ENCODE measurements at places on chromosomes 3 and 15.
A peak's percentile ranks its signal among the peaks of the same experiment; 100 is the strongest.

DNA sequence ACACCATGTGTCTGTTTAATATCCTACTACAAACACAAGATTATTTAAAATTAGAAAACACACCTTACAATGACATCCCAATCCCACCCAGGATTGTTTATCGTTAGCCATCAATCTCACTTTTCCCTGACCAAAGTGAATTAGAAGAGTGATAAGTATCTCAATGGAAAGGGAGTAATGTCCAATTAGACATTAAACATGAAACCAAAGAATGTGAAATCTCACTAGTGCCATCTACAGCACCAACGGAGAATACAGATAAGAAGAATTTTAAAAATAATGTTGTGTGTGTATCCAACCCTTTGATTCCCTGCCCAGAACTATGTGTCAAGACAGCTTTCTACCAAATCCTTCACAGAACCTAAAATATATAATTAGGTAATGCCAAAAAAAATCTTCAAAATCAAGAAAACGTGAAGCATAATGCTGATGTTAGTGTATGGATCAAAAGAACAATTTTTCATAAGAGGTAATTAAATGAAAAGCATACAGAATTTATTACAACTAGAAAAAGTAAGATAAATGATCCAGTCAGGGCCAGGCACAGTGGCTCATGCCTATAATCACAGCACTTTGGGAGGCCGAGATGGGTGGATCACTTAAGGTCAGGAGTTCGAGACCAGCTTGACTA lies 64.2 kb downstream of the SCAPER start:
- no peak for DNase-seq

DNA sequence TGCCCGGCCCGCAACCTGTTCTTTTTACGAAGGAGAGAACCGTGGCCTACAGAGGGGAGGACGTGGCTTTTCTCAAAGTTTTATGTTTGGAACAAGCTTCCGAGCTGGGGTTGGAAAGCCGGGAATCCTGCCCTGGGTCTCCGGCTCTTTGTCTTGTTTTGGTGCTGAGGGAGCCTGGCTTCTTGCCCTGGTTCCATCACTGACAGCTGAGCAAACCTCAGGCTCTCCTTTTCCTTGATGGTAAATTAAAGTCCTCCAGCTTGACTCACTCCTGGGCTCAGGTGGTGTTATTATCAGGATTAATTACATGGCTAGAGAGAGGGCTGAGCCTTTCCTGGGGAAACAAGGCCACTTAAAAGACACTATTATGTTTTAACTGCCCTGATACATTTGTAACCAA lies 289.5 kb upstream of the RGMA start:
- DNase-seq, result no peak

DNA sequence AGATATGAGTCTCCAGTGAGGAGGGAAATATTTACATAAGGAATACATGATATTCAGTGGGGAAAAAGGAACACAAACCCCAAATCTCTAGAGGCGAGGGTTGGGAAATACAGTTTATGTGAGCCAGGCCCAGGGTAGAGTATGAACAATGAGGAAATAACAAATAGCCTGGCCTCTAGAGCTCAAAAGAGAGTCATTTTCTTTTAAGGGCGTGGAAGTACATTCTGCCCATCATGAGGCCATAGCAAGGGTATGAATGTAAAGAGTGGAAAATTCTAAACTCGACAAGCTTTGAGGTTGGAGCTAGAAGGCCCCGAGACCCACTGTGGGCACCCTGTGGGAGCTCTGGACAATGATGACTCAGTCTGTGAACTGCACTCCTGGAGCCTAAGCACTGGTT lies 27.8 kb upstream of the IGF2BP2 start:
- DNase-seq, result no peak

DNA sequence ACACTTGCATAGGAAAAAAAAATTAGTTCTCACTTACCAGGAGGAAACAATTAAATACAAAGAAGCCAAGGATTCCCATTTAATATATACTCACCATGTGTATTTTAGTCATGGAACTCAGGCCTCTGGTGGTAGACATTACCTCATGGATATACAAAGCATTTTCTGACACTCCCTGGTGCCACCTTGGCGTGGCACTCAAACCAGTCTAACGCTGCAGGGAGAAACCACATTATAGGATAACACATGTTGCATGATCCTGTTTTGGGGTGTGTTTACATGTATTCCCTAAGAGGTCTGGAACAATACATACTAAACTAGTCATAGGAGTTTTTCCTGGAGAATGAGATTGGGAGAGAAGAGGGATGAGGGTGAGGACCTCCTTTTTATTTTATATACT lies 5.9 kb upstream of the RTF1 start:
- no peak for DNase-seq

DNA sequence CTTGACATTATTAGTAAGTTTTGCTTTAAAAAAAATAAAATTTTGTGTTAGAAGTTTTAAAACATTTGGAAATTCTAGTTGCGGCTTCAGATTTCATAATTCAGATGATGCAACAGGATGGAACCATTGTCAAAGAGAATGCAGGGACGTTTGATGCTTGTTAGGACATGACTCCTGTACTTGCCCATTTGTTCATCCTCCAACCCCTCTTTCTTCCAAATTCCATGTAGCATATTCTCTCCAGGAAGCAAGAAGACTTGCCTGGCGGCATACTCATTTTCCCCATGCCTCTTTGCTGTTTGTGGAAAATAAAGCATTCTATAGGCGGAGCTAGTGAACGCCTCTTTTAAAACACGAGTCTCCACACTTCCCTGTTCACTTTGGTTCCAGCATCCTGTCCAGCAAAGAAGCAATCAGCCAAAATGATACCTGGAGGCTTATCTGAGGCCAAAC lies at the start of gene CSTA:
Gene CSTA (plus strand): TSS at position 378 of the 453 bp plus-strand sequence. CDS start 45 bp downstream, at position 423.
- no peak for DNase-seq

- no peak for DNase-seq
These were observed 63.0 kb downstream of the ADAMTS17 start for GRCh38 chr15:100278596-100279380.

GRCh38 chr3:99659032-99659431 lies 20.6 kb downstream of the COL8A1 start:
- DNase-seq, result no peak

- DNase-seq, result no peak
These were observed 379.4 kb upstream of the C2CD4B start for GRCh38 chr15:62544446-62544845.

GRCh38 chr3:14131134-14131533 lies 6.3 kb downstream of the TMEM43 start:
- DNase-seq, result no peak

DNA sequence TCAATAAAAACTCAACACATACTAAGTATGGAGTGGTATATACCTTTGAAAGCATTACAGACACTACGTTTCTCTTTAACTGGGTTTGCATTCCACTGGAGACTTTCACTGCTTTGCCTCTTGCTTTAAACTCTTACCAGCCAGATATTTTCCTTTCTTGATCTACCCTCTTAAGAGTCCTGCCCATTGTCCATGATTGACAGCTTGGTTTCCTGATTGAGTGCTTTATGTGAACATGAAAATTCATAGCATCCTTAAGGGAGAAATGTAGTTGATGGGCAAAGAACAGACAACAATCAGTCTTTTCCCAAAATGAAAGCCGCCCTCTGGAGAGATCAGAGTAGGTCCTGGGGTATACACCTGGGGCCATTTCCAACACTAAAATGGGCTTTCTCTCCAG lies 78.6 kb downstream of the PTPRG start:
- DNase-seq, result no peak

GRCh38 chr3:58419780-58420507 lies 13.7 kb downstream of the PDHB start:
- DNase-seq, result no peak

DNA sequence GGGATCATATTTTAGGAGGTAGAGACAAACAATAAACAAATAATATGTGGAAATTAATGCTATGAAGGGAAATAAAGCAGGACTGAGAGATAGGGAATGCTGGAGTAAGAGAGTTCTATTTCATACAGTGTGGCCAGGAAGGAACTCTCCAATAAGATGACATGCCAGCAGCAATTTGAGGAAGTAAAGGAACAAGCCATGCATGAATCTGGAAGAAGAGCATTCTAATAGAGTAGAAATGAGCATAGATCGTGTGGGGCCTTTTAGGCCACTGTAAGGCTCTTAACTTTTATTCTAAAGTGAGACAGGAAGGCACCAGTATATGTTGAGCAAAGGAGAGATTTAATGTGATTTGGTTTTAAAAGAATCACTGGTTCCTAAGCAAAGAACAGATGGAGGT lies 126.3 kb downstream of the DMXL2 start:
- DNase-seq, result no peak

GRCh38 chr3:118526758-118527513 lies 507.7 kb downstream of the IGSF11 start:
- DNase-seq, result no peak

- peak; percentile 36 for DNase-seq
These were observed 7.7 kb downstream of the IGDCC4 start for GRCh38 chr15:65414841-65415621.

DNA sequence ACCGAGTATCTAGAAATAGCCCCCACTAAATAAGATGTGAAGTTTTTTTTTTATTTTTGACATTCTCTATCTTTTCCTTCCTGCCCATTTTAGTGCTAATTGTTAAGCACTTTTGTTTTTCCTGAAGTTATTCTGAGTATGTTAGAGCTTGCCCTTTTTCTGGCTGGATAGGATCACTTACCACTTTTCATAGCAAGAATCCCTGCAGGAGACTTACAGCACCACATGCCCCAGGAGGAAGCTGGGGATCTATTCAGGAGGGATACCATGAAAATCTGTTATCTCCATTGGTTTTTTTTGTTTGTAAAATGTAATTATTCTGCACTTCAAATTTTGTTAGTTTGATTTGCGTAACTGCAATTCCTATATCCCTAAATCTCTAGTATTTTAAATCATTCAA lies 968.4 kb downstream of the ZPLD1 start:
- DNase-seq, result no peak

GRCh38 chr3:122789585-122790273 lies 3.9 kb downstream of the HSPBAP1 start:
- no peak for DNase-seq

DNA sequence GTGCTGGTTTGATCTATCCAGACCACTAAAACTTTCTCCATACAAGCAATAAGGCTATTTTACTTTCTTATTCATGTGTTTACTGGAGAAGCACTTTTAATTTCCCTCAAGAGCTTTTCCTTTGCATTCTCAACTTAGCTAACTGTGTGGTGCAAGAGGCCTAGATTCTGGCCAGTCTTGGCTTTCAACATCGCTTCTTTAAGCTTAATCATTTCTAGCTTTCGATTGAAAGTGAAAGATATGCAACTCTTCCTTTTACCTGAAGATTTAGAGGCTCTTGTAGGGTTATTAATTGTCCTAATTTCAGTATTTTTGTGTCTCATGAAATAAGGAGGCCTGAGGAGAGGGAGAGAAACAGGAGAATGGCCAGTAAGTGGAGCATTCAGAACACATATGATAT lies 234.8 kb upstream of the GADL1 start:
- no peak for DNase-seq

DNA sequence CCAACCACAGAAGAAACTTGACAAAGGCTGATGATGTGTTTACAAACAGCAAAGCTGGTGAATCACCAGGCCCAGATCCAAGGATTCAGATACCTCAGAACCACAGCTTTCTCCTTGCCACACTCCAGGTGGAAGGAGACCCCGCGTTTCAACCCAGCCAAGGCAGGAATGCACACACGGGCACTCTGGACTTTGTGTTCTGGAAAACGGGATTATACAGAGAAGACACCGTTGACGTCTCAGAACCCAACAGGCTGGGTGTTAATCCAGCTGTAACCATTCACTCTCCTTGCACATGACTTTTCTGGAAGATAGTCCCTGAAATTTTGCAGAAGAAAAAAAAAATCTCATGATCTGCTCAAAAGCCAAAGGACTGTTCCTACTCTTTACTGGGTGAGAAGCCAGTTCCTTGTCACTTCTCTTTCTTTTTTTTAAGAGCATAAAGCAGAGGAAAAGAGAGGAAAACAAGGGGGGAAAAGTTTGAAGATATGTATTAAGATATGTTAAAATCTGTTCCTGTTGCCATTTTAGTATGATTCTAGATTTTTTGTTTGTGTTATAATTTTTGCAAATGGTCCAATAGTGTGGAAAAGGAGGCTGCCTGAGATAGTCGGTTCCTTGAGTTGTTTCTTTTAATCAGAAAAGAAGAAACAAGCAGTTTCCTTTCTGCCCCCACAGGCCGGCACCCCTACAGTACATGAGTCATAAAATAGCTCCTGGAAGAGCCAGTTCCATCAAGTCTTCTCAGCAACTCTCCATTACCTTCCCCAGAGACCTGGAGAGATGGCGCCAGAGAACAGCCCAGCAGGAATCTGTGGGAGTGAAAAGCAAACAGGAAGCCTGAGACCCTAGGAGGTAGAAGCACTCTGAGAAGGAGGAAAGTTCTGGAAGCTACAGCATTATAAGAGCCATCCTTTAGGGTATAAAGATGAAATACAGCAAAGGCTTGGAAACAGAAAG lies 73.1 kb downstream of the RORA start:
- DNase-seq, result no peak

- no peak for DNase-seq
These were observed 296.9 kb downstream of the NTRK3 start for GRCh38 chr15:87959662-87960061.

DNA sequence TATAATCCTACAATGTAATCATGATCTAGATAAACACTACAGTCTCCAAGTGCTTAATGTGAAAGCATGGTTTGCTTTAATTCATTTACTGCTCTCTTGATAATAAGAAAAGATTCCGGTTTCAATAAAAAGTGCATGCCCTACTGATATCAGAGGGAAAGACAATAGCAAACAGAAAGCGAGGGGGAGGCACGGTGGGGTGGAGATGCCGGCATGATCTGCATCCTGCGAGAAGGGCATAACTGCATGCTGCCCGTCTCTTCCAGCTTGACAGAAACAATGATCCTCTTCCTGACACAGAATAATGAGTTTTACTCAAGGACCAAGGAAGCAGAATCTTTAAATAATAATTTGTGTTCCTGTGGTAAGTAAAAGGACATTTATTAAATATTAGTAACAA lies 51.7 kb downstream of the GOLIM4 start:
- peak; percentile 31 for DNase-seq

DNA sequence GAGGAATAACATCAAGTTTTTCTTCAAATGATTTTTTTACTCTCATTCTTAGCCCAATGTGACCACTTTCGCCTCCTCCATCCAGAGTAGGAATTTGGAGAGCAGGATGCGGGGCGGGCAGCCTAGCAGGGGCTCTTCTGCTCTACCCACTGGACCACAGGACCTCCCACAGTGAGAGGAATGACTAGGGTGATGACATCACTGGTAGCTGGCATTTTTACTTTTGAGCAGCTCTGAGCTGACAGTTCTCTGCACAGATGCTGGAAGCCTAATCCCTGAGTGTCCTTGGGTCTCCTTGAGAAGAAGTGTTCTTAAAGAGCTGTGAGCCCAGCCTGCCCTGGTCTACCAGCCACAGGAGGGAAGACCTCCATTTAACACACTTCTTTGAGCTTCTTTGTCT lies 1.4 kb upstream of the HCN4 start:
- DNase-seq, result no peak

- no peak for DNase-seq
These were observed 2.1 kb downstream of the MAGI1 start for GRCh38 chr3:66036586-66037148.

- DNase-seq, result no peak
These were observed 44.1 kb downstream of the UMPS start for GRCh38 chr3:124774327-124774718.

Measured in DMS79 (cell line).